ENCODE measurements at places on chromosomes 5 and 9.

DNA sequence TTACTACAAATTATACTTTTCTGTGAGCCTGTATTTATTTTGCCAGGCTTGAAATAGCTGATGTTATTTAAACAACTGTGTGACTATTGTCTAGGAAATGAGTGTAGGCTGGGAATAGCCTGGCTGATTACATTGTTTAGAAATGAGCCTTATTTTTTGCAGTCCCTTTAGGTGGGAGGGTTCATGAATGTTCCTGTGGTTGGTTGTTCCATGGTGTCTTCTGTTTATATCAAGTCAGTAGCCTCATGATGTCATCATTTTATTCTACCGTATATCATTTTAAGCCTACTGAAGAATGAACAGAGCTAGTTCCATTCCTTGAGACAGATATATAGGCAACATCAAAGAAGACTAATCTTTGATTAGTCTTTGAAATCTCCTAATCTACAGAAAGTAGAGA lies 53.1 kb downstream of the MAP1B start:
- DNase-seq: no peak

- DNase-seq: no peak
These were observed 156.4 kb downstream of the ST8SIA4 start for GRCh38 chr5:100746730-100747129.

GRCh38 chr5:135047347-135047695 lies 13.3 kb upstream of the PITX1 start:
- no peak for DNase-seq

- DNase-seq: no peak
These were observed 5.0 kb downstream of the OR2V2 start for GRCh38 chr5:181152406-181152805.

DNA sequence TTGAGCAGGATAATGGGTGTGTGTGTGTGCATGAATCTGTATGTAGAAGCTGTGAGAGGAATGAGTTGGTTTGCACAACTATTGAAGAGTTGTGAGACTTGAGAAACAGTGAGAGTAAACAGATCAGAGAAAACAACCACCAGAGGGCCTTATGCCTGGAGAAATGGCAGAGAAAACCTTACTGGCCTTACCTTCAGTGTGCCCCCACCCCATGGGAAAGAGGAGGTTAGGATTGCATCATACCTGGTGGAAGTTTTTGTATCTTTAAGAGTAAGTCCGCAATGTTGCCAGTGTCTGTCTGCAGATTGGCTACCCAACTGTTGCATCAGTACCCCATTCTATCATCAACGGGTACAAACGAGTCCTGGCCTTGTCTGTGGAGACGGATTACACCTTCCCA lies 1909.4 kb upstream of the WWC1 start:
- no peak for DNase-seq

DNA sequence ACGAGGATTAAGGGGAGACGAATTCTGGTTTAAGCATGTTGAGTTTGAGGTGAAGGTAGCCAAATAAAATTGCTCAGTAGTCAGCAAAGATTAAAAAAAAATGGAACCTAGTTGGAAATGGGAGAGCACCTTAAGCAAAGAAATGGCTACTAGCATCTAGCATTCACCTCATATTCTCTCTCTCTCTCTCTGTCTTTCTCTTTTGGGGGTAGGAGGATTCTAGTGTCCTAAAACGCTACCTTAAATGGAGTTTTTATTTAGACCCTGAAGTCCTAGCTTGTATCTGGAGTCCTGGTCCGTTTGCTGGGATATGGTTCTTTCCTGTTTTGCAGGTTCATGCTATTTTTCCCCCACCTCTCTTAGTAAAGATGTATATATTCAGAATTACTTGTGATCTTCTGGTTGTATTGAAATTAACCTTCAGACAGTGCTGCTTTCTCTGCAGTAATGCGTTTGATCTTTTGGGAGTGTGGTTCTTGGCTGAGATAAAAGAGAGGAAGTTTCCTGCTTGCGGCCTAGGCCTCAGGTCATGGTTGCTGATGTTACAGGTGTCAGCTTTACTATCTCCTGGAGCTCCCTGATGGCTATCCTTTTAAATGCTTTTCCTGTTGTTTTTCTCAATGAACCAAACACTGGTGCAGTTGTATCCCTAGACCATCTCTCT lies 8.0 kb downstream of the TGFBR1 start:
- DNase-seq: no peak

GRCh38 chr9:36029202-36029601 lies 7.5 kb upstream of the RECK start:
- DNase-seq: no peak

- DNase-seq: no peak
These were observed 172.1 kb downstream of the RASEF start for GRCh38 chr9:82890865-82891264.
